ENCODE measurements at places on chromosomes 6 and 20.

- no peak for DNase-seq
These were observed 163.3 kb upstream of the SNX9 start for GRCh38 chr6:157659536-157660271.

GRCh38 chr6:57248311-57248895 lies 26.3 kb upstream of the RAB23 start:
- DNase-seq = no peak

DNA sequence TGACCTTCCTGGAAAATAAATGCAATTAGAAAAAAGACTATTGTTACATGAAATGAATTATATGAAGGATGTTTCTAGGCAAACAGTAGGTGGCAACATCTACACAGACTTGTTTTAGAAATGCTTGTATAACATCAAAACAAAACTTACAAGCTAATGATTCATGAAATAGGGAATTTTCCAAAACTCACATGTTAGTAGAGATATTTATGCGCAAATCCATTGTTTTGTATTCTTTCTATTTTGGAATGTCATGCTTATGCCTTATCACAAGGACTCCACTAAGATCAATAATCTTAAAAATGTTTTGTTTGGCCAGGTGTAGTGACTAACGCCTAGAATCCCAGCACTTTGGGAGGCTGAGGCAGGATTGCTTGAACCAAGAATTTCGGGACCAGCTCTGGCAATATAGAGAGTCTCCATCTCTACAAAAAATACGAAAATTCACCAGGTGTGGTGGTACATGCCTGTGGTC lies 32.3 kb upstream of the LGSN start:
- DNase-seq = no peak

DNA sequence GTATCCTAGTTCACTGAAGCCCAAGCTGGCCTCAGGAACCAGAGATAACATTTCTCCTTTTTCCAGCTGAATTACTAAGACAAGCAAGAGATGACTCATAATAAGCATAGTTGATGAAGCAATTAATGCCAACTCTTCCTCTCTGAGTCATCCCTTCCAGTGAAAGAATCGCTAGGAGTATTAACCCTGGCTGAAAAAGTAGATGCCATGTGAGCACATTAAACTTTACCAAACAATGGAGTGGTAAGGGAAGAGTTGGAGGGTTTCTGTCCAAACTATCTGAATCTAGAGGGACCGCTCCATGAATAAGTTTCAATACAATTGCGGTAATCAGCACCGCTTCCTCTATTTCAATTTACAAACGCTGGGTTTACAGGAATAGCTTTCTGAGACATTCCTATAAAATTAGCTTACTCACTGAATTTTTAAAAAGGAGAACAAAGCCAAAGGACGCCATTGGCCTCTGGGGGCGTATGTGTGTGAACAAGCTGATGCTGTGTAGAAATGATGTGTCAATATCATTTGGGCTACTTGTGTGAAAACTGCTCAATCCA lies 48.3 kb downstream of the ATXN1 start:
- DNase-seq = no peak

DNA sequence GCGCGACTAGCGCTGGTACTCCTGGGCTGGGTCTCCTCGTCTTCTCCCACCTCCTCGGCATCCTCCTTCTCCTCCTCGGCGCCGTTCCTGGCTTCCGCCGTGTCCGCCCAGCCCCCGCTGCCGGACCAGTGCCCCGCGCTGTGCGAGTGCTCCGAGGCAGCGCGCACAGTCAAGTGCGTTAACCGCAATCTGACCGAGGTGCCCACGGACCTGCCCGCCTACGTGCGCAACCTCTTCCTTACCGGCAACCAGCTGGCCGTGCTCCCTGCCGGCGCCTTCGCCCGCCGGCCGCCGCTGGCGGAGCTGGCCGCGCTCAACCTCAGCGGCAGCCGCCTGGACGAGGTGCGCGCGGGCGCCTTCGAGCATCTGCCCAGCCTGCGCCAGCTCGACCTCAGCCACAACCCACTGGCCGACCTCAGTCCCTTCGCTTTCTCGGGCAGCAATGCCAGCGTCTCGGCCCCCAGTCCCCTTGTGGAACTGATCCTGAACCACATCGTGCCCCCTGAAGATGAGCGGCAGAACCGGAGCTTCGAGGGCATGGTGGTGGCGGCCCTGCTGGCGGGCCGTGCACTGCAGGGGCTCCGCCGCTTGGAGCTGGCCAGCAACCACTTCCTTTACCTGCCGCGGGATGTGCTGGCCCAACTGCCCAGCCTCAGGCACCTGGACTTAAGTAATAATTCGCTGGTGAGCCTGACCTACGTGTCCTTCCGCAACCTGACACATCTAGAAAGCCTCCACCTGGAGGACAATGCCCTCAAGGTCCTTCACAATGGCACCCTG lies 1.6 kb downstream of the TPBG start:
- DNase-seq = no peak

DNA sequence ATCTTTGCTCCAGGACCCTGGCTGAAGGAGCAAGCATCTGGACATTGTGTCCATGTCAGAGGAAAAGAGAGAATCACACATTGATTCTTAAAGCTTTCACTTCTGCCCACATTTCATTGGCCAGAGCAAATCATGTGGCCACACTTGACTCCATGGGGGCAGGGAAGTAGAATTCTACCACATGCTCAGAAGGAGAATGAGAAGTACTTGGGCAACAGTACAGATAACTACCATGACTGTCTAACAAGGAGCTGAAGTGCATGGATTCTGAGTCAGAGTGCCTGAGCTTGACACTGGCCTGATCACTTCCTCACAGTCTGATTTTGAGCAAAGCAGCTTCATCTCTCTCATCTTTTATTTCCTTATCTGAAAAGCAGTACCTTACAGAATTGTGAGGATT lies 38.6 kb downstream of the GHRH start:
- DNase-seq = no peak
